ENCODE measurements at places on chromosomes 6 and 20.

- DNase-seq, result no peak
Measured at GRCh38 chr20:14685183-14685582, 347.8 kb upstream of the FLRT3 start.

GRCh38 chr6:4564801-4565271 lies 211.4 kb upstream of the CDYL start:
- no peak for DNase-seq

DNA sequence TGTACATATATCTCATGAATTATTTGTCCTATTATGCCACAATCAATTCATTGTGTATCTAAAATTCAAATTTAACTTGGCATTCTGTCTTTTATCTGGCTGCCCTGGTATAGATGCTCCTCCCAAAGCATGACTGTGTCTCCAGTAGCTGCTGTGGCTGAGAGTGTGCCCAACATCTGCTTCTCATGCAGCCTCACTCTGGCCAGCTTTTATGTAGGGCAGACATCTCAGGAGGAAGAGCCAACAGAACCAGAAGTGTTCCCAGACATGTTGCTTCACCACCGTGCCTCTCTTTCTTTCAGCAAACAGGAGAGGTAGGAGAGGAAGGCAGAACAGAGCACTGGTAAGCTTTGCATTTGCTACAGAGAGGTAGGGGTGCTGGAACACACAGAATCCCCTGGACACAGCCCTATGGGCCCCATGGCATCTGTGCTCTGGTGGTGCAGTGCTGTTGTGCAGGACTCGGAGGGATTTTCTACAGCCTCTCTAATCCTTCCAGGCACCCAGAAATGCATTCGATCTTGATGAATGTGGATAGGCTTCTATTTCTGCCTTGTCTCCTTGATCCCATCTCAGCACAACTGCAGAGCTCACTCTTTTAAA lies 637.1 kb downstream of the UTRN start:
- DNase-seq, result peak; percentile 86

GRCh38 chr6:141056945-141057625 lies 1075.6 kb upstream of the GJE1 start:
- DNase-seq, result peak; percentile 9

DNA sequence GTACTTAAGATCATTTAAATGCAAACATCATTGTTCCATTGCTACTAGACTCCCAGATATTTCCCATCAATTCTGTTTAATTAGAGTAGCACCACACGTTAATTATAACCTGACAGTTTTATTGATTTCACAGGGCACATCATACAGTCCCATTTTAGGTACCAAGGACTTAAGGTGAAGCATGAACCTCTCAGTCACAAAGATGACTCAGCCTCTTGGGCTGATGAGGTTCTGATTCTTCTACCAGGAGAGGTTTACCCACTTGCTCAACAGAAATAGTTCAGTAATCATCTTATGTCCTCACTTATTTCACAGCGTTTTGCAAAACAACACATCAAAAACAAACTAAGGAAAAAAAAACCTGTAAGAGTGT lies 98.5 kb downstream of the HIVEP2 start:
- no peak for DNase-seq

DNA sequence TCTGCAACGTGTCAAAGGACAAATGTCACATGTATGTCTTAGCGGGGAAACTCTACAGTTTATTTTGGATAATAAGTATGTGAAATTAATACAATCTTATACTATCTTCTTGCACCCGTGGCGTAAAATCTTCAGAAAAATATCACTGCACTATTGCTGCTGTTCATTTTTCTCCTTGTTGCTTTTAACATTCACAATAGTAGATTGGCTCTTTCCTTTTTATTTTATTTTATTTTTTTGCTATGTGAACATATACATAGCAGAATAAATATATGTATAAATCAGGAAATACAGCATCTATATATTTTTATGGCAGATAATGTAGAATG lies 15.4 kb downstream of the GPR31 start:
- DNase-seq, result no peak

GRCh38 chr6:160129881-160130615 lies 8.4 kb downstream of the SLC22A1 start:
- DNase-seq, result no peak

GRCh38 chr20:36344517-36345132 lies 38.5 kb downstream of the DLGAP4 start:
- DNase-seq, result peak; percentile 69

DNA sequence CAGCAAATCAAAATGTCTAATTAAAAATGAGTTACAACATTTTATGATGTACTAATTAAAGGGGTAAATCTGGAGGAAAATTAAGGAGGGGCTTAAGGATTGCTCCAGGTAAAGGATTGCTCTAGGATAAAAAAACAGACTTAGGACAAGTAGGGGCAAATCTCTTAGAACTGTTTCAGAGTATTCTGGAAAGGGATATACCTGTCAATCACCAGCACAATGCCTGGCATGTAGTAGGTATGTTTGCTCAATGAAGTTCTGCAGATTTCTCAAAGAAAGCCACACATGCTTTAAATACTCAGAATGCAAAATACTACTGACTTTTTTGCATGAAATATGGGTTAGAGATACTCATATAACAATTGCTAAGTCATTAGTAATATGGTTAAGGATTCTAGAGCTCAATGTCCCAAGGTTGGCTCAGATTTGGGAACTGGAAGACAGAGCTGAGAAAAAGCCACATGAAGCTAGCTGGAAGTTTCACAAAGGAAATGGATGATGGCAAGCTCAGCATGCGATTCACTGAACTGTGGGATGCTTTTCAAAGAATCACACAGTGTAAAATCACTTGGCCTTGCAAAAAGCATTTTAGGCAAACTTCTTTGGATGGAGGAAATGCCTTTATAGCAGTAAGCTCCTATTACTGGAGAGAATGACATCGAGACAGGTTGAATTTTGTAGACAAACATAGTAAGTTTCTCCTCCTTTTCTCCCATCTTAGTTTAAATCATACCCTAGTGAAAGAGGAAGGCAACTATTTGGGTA lies 72.8 kb downstream of the MAP3K5 start:
- no peak for DNase-seq

DNA sequence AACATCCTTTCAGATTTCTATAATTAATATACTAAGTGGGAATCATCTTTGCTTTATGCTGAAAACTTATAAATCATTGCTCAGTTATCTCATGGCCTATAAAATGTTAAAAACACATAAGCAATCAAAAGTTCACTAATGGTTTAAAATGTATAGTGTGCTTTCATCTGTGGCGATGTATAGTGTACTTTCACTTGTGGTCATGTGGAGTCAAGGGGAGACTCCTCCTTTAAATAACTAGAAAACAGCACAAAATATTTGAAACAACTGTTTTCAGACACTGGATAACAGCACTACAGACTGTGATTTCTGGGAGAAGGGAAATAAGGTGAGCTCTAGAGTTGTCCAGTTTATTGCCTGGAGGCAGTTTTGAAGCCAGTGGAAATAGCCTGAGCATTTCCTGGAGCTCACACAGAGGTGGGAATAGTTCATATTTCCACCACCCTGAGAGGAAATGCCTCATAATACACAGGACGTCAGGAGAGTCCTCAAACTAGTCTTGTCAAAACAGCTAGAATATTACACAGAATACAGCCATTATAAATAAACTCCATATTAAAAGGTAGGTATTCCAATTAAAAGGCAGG lies 89.4 kb downstream of the CEP162 start:
- peak; percentile 9 for DNase-seq

DNA sequence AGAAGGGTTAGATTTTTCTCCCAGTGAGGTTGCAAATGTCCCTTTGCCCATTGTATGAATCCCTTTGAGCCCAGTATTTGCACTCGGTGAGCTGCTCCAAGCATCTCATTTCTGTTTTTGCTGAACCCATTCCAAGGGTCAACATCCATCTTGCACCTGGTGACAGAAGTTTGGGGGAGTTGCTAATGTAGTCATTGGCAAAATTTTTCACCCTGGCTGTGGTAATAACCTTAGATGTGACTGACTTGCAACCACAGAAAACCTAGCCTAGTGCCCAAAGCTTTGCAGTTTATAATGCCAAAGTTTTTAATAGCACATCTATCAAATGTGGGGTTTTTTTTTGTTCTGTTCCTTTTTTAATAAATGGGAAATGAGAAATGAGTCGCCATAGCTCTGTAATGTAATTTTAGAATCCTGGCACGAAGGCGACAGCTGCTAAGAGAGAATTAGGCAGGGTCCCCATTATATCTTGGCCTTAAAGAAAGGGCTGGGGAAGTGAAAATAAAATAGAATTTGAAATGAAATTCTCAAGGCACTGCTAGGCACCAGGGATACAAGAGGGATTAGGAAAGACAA lies 682.8 kb downstream of the KIF16B start:
- no peak for DNase-seq

DNA sequence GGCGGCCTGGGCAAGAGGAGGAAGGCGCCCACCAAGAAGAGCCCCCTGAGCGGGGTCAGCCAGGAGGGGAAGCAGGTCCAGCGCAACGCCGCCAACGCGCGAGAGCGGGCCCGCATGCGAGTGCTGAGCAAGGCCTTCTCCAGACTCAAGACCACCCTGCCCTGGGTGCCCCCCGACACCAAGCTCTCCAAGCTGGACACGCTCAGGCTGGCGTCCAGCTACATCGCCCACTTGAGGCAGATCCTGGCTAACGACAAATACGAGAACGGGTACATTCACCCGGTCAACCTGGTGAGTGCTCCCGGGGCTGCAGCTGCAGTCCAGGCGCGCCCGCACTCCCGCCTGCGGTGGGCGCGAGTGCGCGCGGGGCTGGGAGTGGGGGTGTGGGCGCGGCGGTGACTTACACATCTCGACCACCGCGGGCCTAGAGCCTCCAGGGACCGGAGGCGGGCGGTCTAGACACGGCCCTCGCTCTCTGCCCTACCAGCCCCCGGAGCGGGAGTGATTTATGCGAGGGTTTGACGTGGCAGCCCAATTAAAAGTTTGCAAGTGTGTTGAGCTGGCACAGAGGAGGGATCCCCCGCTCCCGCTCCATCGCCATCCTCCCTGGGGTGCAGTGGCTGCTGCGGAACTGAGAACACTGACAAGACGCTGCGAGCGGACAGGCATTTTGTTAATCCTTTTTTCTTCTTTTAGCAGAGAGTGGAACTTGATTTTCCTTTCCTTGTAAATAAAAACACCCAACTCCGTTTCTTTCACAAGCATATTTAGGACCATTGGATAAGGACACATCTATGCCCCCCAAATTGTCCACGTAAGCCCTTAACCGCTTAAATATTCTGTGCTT lies 867 bp downstream of the TCF21 start:
- peak; percentile 54 for DNase-seq

- peak; percentile 98 for DNase-seq
Measured at GRCh38 chr6:136609873-136610706, 59.9 kb upstream of the MAP7 start.

GRCh38 chr6:33654831-33655554 lies 33.9 kb downstream of the ITPR3 start:
- DNase-seq, result peak; percentile 91
